Stimulated activated CD4-positive, alpha-beta T cell treated with anti-CD3 and anti-CD28 coated beads, Interleukin-1b, Interleukin-23, amount 100 ng/mL, for 48 hours (primary cell): ENCODE measurements at places on chromosomes 13 and 19.

DNA sequence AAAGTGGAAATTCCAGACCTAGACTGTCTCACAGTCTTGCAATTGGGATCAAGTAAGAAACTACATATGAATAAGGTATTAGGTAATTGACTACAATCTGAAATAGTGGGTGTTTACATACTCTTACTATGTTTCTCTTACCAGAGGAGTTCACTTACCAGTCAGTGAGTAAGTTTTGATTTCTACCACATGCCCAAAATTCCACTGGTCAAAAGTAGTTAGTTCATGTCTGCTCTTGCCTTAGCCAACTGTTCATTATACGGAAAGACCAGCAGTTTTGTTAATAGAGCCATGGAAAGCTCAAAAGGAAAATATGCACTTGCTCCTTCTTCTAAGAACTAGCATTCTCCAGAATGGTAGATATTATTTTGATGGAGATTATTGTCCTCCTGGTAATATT, 490.8 kb downstream of the RFC3 start:
- no peak for DNase-seq

- no peak for DNase-seq
These were observed 19.6 kb downstream of the EVI5L start for GRCh38 chr19:7849631-7849999.

GRCh38 chr19:2330255-2330631, 1.8 kb downstream of the SPPL2B start:
- no peak for DNase-seq

DNA sequence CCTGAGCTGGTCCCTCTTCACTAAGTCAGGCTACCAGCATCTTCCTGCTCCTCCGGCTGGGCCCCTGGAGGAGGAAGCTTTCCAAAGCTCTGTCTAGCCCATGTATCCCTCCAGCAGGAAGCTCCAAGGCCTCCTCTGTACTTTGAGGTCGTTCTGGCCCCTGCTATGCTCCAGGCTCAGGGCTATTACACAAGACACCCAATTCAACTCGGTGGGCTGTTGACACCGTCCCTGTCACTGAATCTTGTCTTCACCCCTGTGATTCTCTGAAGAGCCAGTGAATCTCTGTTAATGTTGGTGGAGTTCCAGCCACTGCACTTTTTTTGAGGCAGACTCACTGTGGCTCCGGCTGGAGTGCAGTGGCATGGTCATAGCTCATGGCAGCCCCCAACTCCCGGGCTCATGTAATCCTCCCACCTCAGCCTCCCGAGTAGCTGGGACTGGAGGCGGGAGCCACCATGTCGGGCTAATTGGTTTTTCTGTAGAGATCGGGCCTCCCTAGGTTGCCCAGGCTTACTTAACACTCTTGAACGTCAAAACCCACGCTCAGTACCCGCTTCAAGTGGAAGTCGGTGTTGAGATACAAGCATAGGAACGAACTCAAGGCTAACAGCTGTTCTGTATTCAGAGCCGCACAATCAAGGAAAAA, 512 bp upstream of the REX1BD start:
- no peak for DNase-seq

DNA sequence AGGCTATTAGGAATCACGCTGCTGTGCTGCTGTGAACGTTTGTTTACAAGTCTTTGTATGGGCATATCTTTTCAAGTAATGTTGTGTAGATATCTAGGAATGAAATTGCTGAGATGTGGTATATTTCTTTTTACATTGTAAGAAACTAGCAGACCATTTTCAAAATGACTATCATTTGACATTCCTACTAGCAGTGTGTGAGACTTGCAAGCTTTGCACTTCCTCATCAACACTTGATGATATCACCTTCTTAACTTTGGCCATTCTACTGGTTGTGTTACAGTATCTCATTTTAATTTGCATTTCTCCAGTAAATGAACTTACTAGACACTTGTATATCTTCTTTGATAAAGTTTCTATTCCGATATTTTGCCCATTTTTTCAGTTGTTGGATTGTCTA, 12.1 kb downstream of the METTL21C start:
- DNase-seq = no peak

DNA sequence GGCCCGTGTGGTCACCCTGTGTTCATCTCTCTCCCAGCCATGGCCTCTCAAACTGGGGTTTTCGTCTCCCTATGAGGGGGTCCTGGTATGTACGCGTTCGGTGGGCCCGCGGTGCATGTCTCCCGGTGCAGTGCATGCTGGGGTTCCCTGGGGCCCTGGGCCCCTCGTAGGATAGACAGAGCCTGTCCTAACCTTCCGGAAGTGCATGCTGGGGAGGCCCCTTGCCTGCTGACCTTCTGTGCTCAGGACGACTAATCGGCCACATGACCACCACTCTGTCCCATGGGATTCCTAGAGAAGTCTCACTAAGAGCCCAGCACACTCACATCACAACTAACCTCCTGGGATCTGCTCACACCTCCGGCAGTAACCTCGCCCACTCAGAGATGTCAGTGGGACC, 4.9 kb upstream of the USE1 start:
- no peak for DNase-seq

- DNase-seq = no peak
These were observed 1138.0 kb upstream of the SLC10A2 start for GRCh38 chr13:104204177-104204576.

GRCh38 chr13:33279414-33280278, 5.9 kb downstream of the STARD13 start:
- DNase-seq = no peak

DNA sequence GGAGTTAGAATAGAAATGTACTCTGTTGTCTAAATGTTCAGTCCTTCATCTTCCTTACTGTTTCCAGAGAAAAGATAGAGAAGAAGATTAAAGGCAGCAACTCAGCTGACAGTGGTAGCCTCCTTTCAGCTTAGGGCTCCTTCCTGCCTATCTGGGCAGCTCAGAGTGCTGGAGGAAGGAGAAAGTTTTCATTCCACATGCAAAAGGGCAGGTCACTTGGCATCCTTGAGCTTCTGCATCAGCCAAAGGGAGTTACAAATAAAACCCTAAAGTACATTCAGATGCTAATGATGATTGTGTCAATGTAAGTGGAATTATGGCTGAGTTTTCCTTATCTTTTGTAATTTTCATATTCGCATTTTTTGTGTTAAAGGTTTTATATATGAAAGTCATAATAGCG, 58.9 kb downstream of the ESD start:
- no peak for DNase-seq

DNA sequence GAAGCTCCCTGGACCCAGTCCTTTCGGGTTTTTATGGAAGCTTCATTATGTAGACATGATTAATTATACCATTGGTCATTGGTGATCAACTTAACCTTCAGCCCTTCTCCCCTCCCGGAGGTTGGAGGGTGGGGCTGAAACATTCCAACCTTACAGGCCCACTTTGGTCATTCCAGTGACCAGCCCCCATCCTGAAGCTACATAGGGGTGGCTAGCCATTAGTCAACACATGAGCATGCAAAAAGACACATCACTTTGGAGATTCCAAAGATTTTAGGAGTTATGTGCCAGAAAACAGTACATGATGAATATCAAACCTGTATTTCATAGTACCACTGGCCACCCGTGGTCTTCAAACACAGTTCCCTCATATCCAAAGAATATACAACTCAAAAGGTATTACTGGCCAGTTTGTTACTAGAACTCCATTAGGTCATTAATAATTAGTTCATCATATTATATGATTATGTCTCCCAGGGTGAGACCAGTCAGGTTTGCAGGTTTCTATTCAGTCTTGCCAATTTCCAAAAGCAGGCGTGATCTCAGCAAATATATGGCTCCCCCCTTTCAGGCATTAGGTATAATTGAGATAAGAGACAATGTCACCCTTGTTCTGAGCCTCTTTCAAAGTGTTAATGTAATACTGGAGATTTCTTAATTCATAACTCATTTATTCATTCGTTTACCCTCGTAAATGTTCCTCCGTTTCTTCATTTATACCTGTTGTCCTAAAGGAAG, 11.1 kb downstream of the PPP5C start:
- DNase-seq = no peak

DNA sequence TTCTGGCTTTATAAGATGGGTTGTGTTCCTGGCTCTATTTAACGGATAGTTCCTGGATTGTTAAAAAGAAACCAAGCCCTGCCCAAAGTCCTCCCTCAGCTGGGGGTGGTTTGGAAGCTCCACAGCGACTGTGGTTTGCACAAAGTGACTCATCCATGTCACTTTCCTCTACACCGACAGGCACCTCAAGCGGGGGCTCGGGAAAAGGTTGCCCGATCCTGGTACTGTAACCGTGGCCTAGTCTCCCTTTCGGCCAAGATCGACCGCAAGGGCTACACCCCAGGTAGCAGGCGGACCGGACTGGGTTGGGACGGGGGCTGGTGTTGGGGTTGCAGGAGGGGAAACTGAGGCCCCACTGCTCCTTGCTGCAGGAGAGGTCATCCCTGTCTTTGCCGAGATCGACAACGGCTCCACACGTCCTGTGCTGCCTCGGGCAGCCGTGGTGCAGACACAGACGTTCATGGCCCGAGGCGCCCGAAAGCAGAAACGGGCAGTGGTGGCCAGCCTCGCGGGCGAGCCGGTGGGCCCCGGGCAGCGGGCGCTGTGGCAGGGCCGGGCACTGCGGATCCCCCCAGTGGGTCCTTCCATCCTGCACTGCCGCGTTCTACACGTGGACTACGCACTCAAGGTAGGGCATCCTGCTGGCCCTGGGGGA, 1.6 kb downstream of the ARRDC2 start:
- DNase-seq = peak; percentile 33

DNA sequence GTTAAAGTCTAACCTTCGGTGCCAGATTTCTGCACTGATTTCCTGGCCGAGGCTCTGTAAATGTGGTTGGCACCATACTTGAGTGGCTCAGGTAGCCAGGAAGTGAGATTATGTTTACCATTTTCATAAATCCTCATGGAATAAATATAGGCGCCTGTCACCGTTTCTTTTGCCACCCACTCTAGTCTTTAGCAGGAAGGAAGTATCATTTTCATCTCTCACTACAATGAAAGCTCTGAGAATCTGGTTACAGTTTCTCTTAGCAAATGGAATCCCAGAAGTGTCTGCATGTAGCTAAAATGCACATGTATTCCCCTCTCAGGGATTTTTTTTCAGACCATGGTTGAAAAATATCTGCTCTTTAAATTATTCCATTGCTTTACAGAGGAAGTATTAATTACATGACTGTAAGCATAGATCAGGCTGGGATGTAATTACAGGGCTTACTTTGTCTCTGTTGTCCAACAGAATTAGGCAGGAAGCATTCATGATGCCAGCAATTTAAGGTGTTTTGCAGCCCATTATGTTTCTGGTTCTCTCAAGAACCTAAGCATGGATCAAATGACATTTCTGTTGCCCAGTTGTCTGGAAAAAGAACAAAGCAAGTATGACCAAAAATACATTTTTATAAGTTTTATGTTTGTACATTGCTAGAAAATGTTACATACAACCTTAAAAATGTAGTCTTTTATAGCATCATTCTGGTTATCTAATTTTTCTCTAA, 221.7 kb upstream of the SPRY2 start:
- DNase-seq = no peak

- no peak for DNase-seq
These were observed 7.7 kb upstream of the MISP start for GRCh38 chr19:743168-743687.

DNA sequence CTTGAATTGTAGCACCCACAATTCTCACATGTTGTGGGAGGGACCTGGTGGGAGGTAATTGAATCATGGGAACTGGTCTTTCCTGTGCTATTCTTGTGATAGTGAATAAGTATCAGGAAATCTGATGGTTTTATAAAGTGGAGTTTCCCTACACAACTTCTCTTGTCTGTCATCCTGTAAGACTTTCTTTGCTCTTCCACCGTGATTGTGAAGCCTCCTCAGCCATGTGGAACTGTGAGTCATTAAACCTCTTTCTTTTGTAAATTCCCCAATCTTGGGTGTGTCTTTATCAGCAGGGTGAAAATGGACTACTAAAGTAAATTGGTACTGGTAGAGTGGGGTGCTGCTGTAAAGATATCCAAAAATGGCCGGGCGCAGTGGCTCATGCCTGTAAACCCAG, 215.6 kb downstream of the LIG4 start:
- no peak for DNase-seq

DNA sequence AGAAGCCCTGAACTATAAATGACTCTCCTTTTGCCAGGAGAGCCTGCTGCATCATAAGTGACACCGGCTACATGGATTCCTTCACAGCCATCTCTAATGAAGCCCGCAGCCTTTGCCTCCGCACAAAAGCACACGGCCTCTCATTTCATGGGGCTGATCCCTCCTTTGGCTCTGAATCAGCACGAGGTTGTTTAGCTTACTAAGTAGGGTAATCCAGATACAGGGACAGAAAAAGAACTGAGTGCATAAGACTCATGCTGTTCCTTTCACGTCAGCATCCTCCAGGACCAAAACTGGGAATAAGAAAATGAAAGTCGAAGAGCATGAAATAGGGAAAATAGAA, 136.3 kb downstream of the DCT start:
- no peak for DNase-seq

- no peak for DNase-seq
These were observed 405 bp downstream of the ZNF446 start for GRCh38 chr19:58476498-58477015.

- DNase-seq = no peak
These were observed 99.6 kb downstream of the SUCLA2 start for GRCh38 chr13:47901441-47901840.

DNA sequence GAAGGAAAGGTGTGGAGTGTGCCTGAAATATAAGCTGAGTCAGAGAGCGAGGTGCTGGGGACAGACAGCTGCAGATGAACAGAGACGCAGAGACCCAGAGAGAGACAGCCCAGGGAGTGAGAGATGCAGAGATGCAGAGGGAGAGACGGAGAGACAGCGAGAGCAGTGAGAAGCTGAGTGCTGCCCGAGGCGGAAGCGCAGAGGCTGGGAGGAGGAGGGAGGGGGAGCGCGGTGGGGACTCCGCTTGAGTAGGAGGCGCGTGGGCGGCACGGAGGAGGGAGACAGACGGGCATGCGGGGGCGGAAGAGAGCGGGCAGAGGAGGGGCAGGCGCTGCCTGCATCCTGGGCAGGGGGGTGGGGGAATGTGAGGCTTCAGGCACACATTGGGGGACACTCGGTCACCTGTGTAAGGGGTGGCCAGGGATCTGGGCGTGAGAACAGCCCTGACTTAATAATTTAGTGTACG, 25.7 kb downstream of the SLC8A2 start:
- peak; percentile 34 for DNase-seq

DNA sequence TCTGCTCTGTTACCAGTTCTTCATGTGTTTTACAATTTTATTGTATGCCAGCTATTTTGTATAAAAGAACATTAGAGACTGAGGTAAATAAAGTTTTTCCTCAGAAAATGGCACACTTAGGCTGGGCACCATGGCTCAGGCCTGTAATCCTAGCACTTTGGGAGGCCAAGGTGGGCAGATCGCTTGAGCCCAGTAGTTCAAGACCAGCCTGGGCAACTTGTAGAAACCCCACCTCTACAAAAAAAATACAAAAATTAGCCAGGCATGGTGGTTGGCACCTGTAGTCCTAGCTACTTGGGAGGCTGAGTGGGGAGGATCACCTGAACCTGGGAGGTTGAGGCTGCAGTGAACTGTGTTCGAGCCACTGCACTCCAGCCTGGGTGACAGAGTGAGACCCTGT, 32.0 kb downstream of the CCDC8 start:
- no peak for DNase-seq
